ENCODE measurements at places on chromosomes 5 and 9.

- DNase-seq, result no peak
Measured at GRCh38 chr9:132117694-132118093, 38.0 kb upstream of the MED27 start.

DNA sequence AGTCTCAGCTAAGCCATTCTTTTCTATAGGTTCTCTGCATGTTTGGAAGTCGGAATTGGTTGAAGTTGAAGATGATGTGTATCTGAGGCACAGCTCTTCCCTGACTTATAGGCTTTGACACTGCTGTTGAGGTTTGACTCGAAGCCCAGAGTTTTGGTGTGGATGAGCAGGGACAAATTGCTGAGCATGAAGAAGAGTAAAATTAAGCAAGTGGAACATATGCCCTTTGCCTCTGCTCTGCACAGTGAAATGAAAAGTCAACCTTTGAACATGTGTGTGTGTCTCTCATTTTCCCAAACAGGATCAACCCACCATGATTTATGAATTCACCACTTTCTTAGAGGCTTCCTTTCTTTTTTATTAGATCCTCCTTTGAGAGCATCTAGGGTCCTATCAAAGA lies 8.5 kb downstream of the HMHB1 start:
- no peak for DNase-seq

- peak; percentile 64 for DNase-seq
Measured at GRCh38 chr5:109656829-109657228, 32.9 kb upstream of the MAN2A1 start.

GRCh38 chr5:72947498-72947897 lies 8.3 kb upstream of the FCHO2 start:
- DNase-seq, result no peak

GRCh38 chr5:93598091-93599000 lies 15.3 kb downstream of the NR2F1 start:
- DNase-seq, result no peak

- DNase-seq, result no peak
Measured at GRCh38 chr9:15714746-15715145, 161.9 kb downstream of the CCDC171 start.

DNA sequence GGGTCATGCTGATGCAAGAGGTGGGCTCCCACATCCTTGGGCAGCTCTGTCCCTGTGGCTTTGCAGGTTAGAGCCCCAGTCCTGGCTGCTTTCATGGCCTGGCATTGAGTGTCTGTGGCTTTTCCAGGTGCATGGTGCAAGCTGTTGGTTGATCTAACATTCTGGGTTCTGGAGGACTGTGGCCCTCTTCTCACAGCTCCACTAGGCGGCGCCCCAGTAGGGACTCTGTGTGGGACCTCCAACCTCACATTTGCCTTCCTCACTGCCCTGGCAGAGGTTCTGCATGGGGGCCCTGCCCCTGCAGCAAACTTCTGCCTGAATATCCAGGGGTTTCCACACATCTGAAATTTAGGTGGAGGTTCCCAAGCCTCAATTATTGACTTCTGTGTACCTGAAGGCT lies 150.1 kb downstream of the NNT start:
- no peak for DNase-seq

DNA sequence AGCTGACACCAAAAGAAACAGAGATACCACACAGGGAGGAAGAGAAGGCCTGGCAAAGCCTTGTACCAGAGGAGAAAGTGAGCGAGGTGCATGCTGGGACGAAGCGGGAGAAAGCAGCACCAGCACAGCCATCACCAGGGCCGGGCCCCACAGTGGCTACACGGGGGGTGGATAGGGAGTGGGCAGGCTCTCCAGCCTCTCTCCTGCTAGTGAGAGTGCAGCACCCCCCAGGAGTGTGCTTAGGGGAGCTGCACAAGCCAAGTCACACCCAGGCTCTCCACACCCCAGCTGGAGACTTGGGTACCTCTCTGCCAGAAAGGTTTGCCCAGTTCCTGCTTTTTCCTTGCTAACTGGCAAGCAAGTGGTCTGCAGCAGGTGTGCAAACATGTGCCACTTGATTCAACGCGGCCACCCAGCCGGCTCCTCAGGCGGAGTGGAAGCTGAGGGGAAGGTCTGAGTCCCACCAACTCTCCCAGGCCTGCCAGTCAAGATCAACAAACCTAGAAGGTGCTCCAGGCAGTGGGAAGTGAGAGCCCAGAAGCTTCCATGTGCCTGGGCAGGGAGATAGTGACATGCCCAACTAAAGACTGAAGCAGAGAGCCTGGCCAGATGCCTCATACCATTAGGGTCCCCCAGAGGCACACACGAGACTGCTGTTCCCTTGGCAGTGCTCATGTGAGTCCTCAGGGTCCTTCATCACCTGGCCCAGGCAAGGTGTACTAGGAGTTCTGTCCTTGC lies 39.9 kb downstream of the BICD2 start:
- DNase-seq, result no peak

GRCh38 chr5:56480078-56480704 lies 247.1 kb upstream of the ANKRD55 start:
- DNase-seq, result no peak

- no peak for DNase-seq
Measured at GRCh38 chr5:52452098-52452497, 335.6 kb upstream of the ITGA1 start.

GRCh38 chr5:1436681-1437080 lies 8.6 kb downstream of the SLC6A3 start:
- no peak for DNase-seq

GRCh38 chr9:111482694-111483438 lies 1.3 kb downstream of the ECPAS start:
- peak; percentile 87 for DNase-seq

- DNase-seq, result no peak
Measured at GRCh38 chr5:142918959-142919635, 148.9 kb downstream of the ARHGAP26 start.

DNA sequence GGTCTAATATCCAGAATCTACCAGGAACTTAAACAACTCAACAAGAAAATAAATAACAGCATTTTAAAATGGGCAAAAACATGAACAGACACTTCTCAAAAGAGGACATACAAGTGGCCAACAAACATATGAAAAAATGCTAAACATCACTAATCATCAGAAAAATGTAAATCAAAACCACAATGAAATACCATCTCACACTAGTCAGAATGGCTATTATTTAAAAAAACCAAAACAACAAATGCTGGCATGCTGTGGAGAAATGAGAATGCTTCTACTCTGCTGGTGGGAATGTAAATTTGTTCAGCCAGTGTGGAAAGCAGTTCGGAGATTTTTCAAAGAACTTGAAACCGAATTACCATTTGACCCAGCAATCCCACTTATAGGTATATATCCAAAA lies 63.1 kb downstream of the ADAMTS6 start:
- no peak for DNase-seq

DNA sequence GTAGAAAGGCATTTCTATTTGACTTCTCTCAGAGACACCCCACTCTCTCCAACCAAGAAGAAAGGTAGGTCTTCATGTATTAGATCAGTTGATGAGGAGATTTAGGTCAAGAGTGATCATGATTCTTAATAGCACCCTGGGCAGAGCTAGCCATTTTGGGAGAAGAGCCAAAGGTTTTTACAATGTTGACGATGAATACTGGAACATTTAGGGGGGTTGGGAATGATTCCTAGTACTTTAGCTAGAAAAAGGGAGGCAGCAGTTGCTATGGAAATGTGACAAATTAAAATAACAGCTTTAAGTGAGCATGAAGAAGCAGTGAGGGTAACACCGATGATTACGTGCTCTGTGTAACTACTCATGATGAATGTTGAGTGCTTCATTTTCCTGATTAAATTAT lies 9.5 kb upstream of the RPS23 start:
- DNase-seq, result no peak

DNA sequence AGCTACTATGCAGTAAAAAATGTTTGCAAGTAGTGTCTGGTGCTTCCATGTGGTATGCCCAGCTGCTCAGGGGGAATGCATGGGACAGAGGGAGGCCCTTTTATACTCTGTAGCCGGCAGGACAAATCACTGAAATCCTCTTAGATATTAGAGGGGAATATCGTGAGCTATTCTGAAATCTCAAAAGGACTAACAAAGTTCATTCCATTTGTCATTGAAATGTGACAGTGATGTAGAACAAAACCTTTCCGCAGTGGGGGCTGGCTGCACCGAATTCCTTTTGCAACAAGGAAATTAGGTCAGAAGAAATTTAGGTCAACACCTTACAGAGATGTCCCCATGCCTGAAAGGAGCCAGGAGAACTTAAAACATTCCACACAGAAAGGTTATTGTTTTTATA lies 72.4 kb upstream of the MEF2C start:
- DNase-seq, result no peak

All from Right ventricle myocardium superior (tissue), 1 donor.